ENCODE measurements at places on chromosomes 4 and X.

GRCh38 chr4:123449362-123449761 lies 52.8 kb downstream of the SPRY1 start:
- no peak for DNase-seq

- DNase-seq: no peak
These were observed 8.1 kb upstream of the HCCS start for GRCh38 chrX:11103006-11103405.

DNA sequence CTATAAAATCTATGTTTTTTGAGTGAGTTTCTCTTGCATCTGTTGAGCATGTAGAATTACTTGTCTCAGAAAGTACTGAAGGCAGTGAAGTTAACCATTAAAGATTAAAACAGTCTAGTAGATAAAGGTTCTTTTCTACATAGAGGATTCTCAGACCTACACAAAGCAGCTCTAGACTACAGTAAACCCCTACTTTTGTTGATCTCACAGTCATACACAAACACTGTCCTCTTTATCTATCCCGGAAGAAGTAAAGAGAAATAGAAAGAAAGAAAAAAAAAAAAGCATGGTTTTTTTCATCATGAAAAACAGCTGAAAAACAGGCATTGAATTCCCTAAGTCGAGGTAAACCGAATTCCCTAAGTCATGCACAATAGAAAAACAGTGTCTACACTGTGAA lies 58.6 kb downstream of the COL25A1 start:
- no peak for DNase-seq

DNA sequence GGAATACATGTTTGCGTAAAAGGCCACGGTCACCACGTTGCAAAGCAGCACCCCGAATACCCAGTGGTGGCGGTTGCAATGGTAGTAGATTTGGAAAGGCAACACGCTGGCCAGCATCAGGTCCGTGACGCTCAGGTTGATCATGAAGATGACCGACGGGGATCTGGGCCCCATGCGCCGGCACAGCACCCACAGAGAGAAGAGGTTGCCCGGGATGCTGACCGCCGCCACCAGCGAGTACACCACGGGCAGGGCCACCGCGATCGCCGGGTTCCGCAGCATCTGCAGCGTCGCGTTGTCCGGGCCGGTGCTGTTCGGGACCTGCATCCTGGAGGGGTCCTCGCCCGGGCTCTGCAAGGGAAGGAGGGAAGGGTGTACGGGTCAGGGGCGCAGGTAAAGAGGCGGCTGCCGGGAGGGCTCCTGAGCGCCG lies 13.5 kb upstream of the ASMTL start:
- DNase-seq: no peak

Data from SJSA1 (cell line).